GM19239 (cell line): ENCODE measurements at places on chromosomes 7 and 10.

- DNase-seq = no peak
Measured at GRCh38 chr10:12559578-12560178, 210.3 kb downstream of the CAMK1D start.

GRCh38 chr7:17677408-17677807 is 262.9 kb downstream of the SNX13 start:
- DNase-seq = no peak

DNA sequence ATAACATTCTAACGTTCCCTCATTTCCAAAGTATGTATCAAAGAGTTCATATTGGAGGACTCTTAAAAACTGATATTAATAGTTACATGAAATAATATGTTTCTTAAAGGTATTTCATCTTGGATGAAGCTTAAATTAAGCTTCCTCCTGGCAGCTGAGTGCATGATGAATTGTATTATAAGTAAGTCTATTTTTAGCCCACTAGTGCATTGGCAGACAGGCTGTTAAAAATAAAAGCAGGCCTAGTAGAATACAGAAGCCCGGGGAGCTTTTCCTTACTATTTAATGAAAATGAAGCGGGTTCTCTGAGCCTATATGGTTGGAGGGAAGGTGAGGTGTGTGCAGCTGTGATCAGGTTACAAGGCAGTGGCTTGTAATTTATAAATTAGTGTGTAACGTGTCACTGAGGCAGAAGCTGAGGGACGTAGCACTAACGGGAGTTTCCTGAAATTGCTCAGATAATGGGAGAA is 130.7 kb upstream of the KMT2E start:
- no peak for DNase-seq

- no peak for DNase-seq
Measured at GRCh38 chr10:74652664-74653063, 173.7 kb upstream of the KAT6B start.

GRCh38 chr7:114976666-114977065 is 54.8 kb downstream of the MDFIC start:
- no peak for DNase-seq

DNA sequence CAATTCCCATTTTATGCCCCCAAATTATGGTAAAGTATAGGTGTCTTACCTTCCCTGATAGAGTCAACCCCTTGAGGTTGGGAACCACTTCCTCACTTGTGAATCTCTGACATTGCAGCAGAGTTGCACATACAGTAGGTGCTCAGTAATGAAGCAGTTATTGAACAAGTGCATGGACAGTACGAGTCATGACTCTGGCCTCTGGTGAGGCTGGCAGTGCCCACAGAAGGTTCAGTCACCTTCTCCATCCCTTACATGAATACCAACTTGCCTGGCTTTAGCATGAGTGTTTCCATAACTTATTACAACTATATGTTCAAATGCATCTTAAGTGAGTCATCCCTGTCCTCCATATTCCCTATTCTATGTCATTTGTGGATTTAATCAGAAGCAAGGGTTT is 340.0 kb downstream of the ELMO1 start:
- DNase-seq = no peak

DNA sequence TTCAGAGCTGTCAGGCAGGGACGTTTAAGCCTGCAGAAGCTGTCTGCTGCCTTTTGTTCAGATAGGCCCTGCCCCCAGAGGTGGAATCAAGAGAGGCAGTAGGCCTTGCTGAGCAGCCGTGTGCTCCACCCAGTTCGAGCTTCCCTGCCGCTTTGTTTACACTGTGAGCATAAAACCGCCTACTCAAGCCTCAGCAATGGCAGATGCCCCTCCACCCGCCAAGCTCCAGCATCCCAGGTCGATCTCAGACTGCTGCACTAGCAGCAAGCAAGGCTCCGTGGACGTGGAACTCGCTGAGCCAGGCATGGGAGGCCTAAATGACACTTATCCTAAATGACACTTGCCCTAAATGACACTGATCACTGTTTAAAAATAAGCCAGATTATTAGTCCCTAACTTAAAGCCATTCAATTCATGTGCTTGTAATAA is 6.8 kb upstream of the ASB15 start:
- no peak for DNase-seq

GRCh38 chr7:149398195-149398820 is 62.6 kb downstream of the ZNF777 start:
- DNase-seq = no peak

GRCh38 chr10:2280713-2281300 is 543.5 kb upstream of the ADARB2 start:
- no peak for DNase-seq

GRCh38 chr7:7720750-7721621 is 2.6 kb upstream of the RPA3 start:
- DNase-seq = no peak

- no peak for DNase-seq
Measured at GRCh38 chr10:5486853-5487235, 12.5 kb downstream of the CALML5 start.

- no peak for DNase-seq
Measured at GRCh38 chr10:32357056-32357735, 10.2 kb upstream of the EPC1 start.

DNA sequence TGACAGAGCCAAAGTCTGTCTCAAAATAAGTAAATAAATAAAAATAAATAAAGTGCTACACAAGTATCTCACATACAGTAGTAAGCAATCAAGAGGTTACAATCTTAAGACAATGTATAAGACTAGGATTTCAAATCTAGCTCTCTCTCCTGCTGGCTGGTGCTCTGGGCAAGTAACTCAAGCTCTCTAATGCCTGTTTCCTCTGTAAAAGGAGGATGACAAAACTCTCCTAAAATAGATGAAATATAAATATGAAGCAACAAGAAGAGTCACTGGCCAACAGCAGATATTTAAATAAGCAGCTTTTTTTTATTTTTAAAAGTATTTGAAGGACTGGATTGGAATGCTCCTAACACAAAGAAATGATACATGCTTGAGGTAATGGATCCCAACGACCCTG is 7.2 kb downstream of the SFMBT2 start:
- no peak for DNase-seq
